Activated CD4-positive, alpha-beta T cell treated with anti-CD3 and anti-CD28 coated beads, Interleukin-2, amount 10 ng/mL, durations not matched to agents 7 days and 5 days (primary cell): ENCODE measurements at places on chromosomes 7 and 10.

GRCh38 chr7:83672157-83672556 lies 23.2 kb upstream of the SEMA3E start:
- no peaks in the 10 kb centered on the region for H3K4me1 ChIP-seq
- H3K36me3 ChIP-seq, result no peaks in the 10 kb centered on the region
- no peak overlapping the region for H3K4me3 ChIP-seq
- H3K27me3 ChIP-seq, result no peaks in the 10 kb centered on the region
- DNase-seq, result no peak

DNA sequence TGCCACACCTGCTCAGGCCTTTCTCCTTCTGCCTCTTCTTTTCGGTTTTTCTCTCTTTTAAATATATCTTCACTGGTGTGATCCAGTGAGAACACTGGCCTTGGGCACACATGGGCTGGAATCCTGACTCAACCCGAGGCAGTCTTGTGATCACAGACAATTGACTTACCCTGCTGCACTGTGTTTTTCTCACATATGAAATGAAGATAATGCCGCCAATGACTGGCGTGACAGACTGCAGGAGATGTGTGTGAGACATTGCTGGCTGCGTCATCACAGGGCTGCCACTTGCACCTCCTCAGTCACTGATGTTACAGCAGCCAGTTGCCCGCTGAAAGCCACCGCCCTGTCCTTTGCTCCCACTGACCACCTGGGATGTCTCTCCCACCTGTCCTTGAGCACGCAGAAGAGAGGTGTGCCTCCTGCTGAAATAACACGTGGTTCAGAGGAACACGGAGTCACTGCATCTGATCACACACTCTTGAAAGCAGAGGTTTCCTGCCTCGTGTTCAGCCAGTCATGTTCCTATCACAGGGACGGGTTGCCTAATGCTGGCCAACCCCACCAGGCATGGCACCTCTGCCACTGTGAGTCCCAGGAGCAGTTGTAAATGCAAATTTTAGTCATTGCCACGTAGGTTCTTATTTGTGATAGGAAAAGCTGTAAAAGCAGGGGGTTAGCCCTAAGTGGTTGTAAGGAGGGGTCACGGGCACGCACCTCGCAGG lies 124.6 kb upstream of the LANCL2 start:
- H3K27ac ChIP-seq, result no peak overlapping the region
- DNase-seq, result no peak
- H3K4me1 ChIP-seq, result no peaks in the 10 kb centered on the region
- H3K4me3 ChIP-seq, result no peak overlapping the region
- no peaks in the 10 kb centered on the region for H3K36me3 ChIP-seq

- DNase-seq, result no peak
- no peaks in the 10 kb centered on the region for H3K27me3 ChIP-seq
- no peak overlapping the region for H3K4me3 ChIP-seq
- peaks cover 3% of the 10 kb centered on the region for H3K36me3 ChIP-seq
- H3K27ac ChIP-seq, result no peak overlapping the region
These were observed 56.8 kb downstream of the SEMA3A start for GRCh38 chr7:84137812-84138211.

- H3K27me3 ChIP-seq, result peaks cover 61% of the 10 kb centered on the region
- peak within 1 kb of the TSS; percentile 43 for H3K27ac ChIP-seq
- H3K4me1 ChIP-seq, result peaks cover 5% of the 10 kb centered on the region
- peak within 1 kb of the TSS; percentile 7 for H3K4me3 ChIP-seq
These were observed at the start of gene PRLHR for GRCh38 chr10:118595598-118596425. Gene PRLHR (minus strand): TSS chr10:118595648. CDS start chr10:118595244, 404 bp downstream.

GRCh38 chr10:16867556-16867955 lies 50.3 kb upstream of the RSU1 start:
- H3K27ac ChIP-seq, result no peak overlapping the region
- H3K4me1 ChIP-seq, result no peaks in the 10 kb centered on the region
- H3K36me3 ChIP-seq, result no peaks in the 10 kb centered on the region
- H3K4me3 ChIP-seq, result no peak overlapping the region

DNA sequence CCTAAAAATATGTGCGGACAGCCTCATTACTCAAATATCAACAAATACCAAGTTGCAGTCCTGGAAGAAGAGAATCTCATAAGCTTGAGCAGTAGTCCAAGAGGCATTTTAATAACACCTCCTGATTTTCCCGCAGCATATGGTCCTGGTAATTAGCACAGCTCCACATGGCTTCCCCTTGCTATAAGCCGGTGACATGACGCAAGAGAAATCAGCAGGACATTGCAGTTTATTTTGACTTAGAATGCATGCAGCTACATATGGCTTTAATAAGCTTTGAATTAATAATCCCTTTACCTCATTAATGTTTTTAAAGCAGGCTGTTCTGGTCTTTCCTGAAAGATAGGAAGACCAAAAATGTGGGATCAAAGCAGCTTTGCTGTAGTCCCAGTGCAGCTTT lies 137.6 kb downstream of the RAMP3 start:
- DNase-seq, result no peak
- no peak overlapping the region for H3K27ac ChIP-seq
- H3K4me1 ChIP-seq, result no peaks in the 10 kb centered on the region
- H3K4me3 ChIP-seq, result no peak overlapping the region

DNA sequence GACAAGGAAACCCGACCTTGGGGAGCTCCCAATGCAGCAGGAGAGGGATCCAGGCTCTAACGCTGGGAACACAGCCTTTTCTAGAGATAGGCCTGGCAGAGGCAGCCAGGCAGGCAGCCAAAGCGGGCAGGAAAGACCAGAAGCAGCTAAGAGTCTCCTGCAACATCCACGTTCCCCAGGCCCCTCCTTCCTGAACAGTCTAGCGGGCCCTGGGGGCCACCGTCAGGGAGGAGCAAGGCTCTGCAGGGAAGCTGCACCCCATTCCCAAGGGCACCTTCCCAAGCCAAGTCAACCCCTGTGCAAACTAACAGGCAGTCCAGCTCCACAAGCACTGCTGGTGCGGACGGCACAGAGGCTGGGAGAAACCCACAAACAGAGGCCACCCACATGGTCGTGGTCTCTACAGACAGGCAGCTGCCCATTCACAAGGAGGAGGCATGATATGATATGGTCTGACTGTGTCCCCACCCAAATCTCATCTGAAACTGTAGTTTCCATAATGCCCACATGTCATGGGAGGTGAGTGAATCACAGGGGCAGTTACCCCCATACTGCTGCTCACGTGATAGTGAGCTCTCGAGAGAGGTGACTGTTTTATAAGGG lies 115.7 kb downstream of the MAD1L1 start:
- no peak for DNase-seq
- H3K36me3 ChIP-seq, result peaks cover 3% of the 10 kb centered on the region

DNA sequence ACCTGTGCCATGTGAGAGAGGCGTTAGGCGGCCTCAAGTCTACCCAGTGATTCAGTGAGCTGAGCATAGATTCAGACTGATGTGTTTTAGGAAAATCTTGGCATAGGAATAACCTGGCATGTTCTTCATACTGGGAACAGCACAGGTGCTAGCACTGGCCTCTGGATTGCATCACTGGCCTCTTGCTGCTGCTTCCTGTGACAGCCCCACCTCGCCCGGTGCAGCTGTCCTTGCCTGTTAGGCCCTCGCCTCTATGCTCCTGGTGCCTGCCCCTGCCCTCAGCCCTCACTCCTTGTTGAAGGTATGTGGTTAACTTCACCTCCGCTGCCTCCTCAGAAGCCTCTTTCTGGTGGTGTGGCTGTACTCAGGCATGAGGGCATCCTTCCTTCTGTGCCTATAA lies 46.2 kb downstream of the BLNK start:
- H3K36me3 ChIP-seq, result no peaks in the 10 kb centered on the region
- H3K4me3 ChIP-seq, result no peak overlapping the region
- H3K27ac ChIP-seq, result no peak overlapping the region
- no peaks in the 10 kb centered on the region for H3K4me1 ChIP-seq
- H3K27me3 ChIP-seq, result no peaks in the 10 kb centered on the region

DNA sequence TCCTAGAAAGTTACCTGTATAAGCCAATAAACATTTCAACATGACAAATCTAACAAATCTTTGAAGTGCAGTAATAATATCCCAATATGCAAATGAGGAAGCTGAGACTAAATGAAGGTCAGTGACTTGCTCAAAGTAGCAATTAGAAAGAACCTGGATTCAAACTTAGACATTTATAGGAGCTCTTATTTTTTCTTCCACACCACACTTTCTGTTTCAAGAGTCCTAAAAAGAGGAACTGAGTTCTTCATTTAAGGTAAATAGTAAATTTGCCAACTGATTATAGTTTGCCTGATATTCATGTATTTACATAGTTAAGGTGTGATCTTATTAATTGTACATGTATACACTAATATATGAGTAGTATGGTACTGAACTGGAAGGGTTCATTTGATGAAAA lies 44.0 kb downstream of the KLHDC10 start:
- H3K27me3 ChIP-seq, result no peaks in the 10 kb centered on the region
- no peak for DNase-seq
- H3K4me1 ChIP-seq, result peaks cover 2% of the 10 kb centered on the region
- peaks cover 11% of the 10 kb centered on the region for H3K36me3 ChIP-seq

DNA sequence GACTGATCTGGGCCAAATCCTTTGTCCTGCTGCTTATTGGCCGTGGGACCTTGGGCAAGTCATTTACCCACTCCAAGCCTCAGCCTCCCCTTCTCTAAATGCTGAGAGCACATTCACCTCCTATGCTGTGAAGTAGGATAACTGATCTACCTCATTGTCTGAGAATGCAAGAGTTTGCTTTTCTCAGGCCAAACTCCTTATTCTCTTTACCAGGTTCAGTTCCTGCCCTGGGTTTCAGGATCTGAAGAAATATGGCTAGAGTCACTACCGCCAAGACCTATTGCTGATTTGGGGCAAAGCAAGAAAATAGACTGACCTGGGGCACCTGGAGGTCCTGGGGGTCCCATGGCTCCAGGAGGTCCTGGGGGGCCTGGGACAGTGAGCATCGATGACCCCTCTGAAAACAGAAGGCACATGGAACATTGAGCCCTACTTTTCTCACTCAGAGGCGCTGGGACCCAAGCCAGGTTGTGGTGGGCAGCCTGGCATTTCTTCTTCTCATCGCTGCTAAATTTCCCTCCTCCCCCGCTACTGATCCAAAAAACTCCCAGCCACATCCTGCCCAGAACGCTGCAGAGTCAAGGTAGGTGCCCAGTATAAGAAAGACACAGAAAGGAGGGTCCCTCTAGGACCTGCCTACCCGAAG lies 42.4 kb downstream of the COL17A1 start:
- no peak for DNase-seq
- H3K36me3 ChIP-seq, result no peaks in the 10 kb centered on the region
- no peak overlapping the region for H3K4me3 ChIP-seq
- H3K27ac ChIP-seq, result no peak overlapping the region
- no peaks in the 10 kb centered on the region for H3K27me3 ChIP-seq

DNA sequence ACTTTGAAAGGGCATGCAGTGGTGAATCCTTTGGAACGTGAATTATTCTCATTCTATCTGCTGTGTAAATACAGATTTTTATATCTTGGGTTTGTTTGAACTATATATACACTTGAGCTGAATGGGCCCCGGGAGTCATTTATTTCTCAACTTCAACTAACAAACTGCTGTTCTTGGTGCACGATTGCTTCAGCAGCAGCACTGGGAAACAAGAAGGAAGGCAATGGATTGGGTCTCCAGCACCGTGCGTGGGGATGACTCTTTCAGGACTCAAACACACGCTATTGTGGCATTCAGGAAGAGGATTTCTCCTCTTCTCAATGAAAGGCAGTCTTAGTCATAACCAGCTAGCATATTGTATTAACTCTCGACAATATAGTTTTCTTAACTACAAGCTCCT lies 226.0 kb upstream of the NFE2L3 start:
- H3K36me3 ChIP-seq, result no peaks in the 10 kb centered on the region
- H3K27ac ChIP-seq, result no peak overlapping the region
- peaks cover 22% of the 10 kb centered on the region for H3K27me3 ChIP-seq
- H3K4me1 ChIP-seq, result no peaks in the 10 kb centered on the region
- DNase-seq, result no peak
- no peak overlapping the region for H3K4me3 ChIP-seq

- peaks cover 31% of the 10 kb centered on the region for H3K27me3 ChIP-seq
- H3K4me1 ChIP-seq, result peaks cover 11% of the 10 kb centered on the region
- H3K36me3 ChIP-seq, result no peaks in the 10 kb centered on the region
- H3K27ac ChIP-seq, result no peak overlapping the region
- no peak for DNase-seq
These were observed 62.2 kb downstream of the NEURL1 start for GRCh38 chr10:103555712-103556111.

DNA sequence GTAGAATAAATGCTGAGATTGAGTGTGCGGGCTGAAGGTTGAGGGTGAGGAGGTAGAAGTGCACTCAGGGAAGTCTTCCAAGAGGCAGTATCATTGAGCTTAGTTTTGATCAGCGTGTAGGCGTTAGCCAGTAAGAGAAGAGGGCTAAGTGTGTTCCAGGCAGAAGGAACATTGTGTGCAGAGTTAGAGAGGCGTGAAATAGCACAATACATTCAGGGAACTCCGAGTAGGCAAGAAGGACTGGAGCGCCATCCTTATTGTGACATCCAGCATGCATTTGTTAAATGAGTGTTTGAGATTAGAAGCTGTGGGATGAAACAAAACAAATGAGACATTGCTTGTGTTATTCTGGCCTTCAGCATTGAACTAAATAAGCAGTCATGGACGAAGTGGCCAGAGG lies 140.9 kb upstream of the MKLN1 start:
- H3K4me1 ChIP-seq, result peaks cover 52% of the 10 kb centered on the region
- no peak for DNase-seq
- no peak overlapping the region for H3K4me3 ChIP-seq

DNA sequence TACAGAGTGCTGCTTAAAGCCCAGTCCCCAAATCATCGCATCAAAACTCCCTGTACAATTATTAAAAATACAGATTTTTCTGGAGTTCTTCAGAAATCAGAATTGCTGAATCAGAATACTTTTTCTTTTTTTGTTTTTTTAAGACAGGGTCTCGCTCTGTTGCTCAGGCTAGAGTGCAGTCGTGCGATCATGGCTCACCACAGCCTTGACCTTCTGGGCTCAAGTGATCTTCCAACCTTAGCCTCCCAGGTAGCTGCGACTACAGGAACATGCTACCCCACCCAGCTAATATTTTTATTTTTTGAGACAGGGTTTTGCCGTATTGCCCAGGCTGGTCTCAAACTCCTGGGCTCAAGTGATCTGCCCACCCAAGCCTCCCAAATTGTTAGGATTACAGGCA lies 3.9 kb downstream of the BBIP1 start:
- no peak for DNase-seq
- peaks cover 9% of the 10 kb centered on the region for H3K36me3 ChIP-seq
- H3K27me3 ChIP-seq, result no peaks in the 10 kb centered on the region
- H3K4me1 ChIP-seq, result peaks cover 18% of the 10 kb centered on the region
- no peak overlapping the region for H3K4me3 ChIP-seq
